ENCODE measurements at places on chromosomes 11 and 22.

- peak; percentile 33 for DNase-seq
Observed at GRCh38 chr11:1876361-1877063, 15.2 kb downstream of the PRR33 start.

DNA sequence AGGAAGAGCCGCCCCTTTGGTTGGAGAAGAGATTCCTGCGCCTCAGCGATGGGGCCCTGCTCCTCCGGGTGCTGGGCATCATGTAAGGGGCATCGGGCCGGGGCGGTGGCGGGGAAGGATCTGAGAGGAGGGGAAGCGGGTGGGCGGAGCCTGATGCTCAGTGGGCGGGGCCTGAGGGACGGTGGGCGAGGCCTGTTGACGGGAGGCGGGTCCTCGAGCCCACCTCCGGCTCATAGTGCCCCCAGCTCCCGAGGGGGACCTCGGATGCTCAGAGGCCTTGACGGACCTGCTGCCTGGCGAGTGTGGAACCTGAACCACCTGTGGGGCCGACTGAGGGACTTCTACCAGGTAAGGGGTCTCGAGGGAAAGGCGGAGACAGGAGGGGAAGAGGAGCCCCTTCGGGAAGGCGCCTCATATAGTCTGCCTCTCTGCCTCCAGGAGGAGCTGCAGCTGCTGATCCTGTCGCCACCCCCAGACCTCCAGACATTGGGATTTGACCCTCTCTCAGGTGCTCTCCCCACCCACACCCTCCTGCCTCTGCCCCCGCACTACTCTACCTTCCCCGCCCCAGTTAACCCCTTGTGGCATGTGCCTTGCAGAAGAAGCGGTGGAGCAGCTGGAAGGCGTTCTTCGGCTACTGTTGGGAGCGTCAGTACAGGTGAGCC, 799 bp downstream of the CCDC88B start:
- peak; percentile 90 for DNase-seq

DNA sequence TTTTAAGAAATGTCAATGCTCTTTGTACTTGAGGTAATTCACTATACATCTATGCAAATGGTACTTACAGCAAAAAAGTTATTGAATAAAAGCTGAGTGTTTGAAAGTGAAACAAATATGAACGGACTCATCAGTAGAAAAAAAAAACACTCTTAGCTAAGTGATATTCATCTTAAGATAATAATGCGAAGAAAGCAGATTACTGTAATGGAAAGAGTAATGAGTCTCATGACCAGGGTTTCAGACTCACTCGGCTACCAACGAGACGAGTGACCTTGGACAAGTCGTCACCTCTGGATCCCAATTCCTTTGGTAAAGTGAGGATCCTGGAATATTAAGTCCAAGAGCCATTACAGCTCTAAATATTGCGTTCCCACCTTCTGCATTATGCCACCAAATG, 57.0 kb downstream of the PACSIN2 start:
- no peak for DNase-seq

DNA sequence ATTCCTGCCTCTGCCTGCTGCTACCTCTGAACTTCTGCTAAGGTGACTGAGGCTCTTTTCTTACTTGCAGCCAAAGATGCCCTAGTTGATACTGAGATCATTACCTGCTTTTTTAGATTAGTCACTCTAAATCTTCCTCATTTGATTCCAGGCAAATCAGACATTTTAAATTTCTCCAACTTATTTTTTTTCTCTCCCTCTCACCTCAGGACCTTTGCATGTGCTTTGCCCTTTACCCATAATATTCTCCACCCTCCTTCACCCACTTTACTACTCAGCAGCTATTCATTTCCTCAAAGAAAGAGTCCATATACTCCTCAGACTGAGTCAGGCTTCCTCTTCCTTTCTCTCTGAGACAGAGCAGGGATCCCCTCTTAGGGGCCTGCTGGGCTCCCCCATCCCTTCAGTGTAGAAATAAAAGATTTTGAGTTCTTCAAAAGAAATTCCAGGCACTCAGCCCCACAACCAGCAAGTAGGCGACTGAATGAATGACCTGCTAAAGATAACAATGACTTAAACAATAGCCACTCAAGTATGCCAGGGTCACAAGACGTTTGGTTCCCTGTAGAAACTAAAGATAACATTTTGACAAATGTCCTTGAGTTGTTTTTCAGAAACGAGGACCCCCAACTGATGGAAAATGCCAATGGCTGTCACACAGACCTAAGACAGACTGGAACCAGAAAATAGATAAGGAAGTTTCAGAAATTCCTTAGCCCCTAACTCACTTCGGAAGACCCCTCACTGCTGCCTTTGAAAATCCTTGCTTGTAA, 104.2 kb downstream of the MTNR1B start:
- DNase-seq, result no peak

DNA sequence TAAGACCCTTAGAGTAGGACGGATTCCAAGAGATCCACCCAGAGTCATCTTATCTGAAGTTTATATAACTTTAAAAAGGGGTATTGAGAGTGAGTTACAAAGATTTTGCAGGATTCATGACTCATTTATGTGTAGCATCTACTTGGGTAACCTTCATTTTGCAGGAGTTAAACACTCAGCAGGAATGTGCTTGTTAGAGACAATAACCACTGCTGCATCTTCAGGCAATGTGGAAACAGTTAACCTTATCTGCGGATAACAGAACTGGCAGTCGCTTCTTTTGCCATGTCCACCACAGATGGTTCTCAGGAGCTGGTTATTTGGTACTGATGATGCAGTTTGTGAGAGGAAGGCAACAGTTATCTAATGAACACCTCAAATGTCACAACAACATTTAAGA, 417.9 kb upstream of the DDI1 start:
- no peak for DNase-seq

- DNase-seq, result no peak
Observed at GRCh38 chr11:15793043-15793996, 563.0 kb downstream of the SOX6 start.

DNA sequence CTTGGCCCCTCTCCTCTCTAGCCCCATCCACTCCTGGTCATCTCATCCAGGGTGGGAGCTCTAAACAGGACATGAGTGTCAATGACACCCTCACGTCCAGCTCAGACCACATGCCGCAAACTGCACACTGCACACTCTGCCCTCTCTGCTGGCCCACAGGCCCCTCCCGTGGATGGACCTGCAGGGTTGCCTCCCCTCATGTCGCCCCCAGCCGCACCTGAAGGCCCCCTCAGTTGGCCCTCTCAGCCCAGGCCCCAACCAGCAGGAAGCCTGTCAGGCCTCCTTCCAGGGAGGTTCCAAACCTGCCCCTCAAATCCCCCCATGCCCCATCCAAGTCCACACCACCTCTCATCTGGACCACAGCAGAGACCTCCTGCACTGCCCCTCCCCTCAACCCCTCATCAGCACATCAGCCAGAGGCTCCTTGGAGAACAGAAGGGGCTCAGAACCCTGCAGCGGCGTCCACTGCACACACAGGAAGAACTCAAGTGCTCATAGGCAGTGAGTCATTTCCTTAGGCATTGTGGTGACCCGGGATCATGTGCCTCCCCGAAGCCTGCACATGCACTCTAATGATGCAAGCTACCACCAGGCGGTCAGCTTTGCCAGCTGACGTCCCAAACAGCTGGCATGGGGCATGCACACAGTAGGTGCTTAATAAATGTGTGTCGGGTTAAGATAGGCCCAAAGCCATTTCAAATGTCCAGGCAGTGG, 12.9 kb upstream of the CDKN1C start:
- peak; percentile 68 for DNase-seq

DNA sequence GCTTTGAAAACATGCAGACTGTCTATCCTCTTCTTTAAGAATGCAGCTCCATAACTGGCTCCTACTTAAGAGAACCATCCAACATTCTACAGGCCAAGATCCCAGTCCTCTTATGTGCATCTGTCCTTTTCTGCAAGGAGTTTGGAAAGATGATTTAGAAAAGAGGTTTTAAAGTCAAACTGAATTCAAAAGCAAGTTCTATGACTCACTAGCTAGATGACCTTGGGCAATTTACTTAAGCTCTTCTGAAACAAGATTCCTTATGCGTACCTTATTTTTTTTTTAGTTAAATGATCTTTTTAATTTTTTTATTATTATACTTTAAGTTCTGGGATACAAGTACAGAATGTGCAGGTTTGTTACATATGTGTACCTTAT, 29.2 kb downstream of the GUCY1A2 start:
- no peak for DNase-seq

- no peak for DNase-seq
Observed at GRCh38 chr22:44369293-44369661, 56.5 kb upstream of the SHISAL1 start.

- no peak for DNase-seq
Observed at GRCh38 chr22:34070051-34070450, 149.8 kb upstream of the LARGE1 start.
